PC-3 (cell line): ENCODE measurements at places on chromosomes 4 and X. TPM values are rescaled to one million over a fixed set of nuclear protein-coding genes. Genes with fewer than 3 reads are reported as not detected.

DNA sequence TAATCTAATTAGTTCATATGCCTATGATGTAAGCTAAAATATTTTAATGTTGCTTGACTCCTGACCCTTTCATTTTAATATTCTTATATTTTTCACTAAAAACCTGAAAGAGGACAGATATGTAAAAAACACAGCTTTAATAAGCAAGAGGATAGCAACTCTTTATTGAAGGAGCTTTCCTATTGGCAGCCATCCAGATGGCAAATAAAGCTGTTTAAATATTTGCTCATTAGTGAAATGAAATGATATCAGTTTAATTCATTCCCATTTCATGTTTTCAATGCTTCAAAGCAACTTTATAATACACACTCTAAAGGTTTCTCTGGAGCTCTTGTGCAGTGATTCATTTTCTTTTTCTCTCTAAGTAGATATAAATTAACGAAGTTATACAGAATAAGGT, 473.4 kb downstream of the PCDH7 start:
- DNase-seq, result peak; percentile 2

DNA sequence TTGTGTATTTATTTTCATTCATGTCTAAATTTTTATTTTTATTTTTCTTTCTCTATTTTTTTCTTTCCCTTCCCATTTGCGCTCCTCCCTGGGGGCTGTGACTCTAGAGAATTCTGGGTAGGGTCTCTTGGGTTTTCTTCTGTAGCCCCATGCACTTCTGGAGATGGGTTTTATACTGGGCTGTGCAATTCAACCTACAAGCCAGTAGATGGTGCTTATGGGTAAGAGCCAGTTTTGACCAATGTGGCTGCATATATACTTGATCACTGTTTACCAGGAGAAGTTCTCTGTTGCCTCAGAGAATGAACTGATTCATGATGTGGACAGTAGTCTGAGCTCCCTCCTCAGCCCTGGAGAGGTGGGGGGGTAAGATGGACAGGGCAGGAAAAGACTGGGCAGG, 614.6 kb downstream of the PCDH19 start:
- DNase-seq, result no peak

DNA sequence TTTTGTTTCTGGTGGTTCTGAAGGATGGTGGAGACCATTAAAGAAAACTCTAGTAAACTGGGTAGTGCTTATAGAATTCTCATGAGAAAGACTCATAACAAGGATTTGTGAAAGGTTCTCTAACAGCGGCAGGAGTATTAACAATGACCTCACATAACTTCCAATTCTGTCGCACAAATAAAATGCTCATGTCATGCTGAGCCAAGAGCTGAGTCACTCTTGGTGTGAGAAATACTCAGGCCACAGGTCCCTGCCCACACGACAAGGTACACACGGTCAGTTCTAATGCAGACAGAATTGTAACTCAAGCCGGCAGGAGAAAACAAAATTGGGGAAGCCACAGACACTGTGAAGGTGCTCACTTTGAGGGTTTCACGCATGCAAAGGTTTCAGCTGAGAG, 34.4 kb upstream of the C4orf50 start:
- peak; percentile 13 for DNase-seq

GRCh38 chr4:8404791-8405515, 35.6 kb downstream of the ACOX3 start:
- DNase-seq, result no peak

- no peak for DNase-seq
Measured at GRCh38 chr4:53562409-53562808, 28.9 kb downstream of the LNX1 start.

GRCh38 chr4:99285387-99285786, 5.4 kb downstream of the ADH1A start:
- no peak for DNase-seq

DNA sequence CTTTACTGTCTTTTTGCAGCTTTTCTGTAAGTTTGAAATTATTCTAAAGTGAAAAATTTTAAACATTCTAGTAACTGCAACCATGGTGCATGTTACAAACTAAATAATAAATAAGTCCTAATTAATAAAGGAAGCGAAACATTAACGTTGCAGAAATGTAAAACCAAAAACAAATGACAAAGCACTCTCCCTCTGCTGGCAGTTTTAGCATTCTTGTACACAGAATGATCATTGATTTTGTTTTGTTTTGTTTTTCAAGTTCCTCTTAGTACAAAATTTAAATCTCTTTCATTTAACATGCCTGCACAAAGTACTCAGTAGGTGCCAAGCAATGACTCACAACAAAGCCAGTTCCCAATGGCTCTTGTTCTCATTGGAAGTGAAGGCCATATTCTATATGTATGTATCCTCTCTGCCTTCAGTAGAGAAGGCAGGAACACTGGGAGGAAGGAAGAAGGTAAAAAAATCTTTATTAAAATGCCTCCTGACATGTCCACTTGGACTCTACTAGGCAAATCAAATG, 13.7 kb upstream of the TMSB4X start:
- DNase-seq, result no peak

GRCh38 chr4:38805530-38806145, 1.0 kb upstream of the TLR1 start:
- DNase-seq, result no peak

DNA sequence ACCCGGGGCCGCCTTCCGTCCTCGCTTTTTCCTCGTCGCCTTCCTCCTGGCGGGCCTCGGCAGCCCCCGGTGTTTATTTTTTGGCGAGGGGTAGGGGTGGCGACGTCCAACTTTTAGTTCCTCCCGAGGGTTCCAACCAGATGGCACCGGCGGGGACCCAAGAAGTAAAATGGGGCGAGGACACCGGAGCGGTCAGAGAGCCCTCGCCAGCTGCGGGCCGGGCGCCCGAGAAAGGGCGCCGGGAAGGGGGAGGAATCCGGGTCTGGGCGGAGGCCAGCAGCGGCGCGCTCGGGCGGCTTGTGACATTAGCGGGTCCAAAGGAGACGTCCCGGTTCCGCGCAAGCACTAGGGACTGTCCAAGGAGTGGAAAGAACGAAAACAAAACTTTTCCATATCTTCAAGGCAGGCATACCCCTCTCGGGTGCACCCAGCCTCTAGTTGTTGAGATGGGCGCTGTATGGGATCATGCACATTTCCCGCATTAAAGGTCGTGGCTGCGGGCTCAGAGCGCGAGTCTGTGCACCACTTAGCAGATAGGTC, 691 bp upstream of the USP46 start:
- peak; percentile 35 for DNase-seq

DNA sequence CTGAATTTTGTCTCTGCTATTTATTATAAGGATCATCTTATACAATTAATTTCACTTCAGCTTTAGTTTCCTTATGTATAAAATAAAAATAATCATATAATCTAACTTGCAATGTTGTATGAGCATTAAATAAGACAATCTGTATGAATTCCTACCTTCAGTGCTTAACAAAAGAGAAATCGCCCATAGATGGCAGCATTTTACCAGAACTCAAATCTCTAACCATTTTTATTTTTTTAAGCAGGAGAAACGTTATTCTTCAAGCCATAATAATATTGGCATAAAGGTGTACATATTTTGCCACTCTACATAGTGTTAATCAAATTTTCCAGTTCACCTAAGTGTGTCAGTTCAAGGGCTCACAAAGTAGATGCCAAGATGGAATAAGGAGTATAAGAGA, 78.8 kb downstream of the TMEM47 start:
- peak; percentile 57 for DNase-seq

GRCh38 chrX:43835559-43835958, 46.7 kb downstream of the MAOB start:
- no peak for DNase-seq

DNA sequence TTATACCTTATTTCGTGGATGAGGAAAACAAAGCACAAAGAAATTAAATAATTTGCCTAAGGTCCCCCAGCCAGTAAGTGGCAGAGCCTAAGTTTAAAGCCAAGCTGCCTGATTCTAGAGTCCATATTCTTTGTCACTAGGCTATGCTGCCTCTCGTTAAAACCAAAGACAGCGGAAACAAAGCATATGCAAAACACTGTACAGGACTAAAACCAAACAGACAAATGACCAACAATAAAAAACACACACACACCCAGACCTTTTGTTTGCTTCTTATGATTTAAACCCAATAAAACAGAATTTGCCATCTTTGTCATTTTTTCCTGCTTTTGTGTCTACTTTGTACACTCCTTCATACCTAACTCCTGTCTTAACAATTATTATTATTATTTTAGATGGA, 10.1 kb upstream of the VSIG1 start:
- DNase-seq, result peak; percentile 26

GRCh38 chr4:102298716-102299115, 46.6 kb downstream of the SLC39A8 start:
- DNase-seq, result no peak

GRCh38 chr4:103008875-103009729, 10.4 kb downstream of the SLC9B1 start:
- peak; percentile 73 for DNase-seq

- DNase-seq, result no peak
Measured at GRCh38 chr4:108029016-108029720, 39.5 kb downstream of the HADH start.

GRCh38 chrX:66013194-66013816, 26.6 kb downstream of the VSIG4 start:
- DNase-seq, result no peak

DNA sequence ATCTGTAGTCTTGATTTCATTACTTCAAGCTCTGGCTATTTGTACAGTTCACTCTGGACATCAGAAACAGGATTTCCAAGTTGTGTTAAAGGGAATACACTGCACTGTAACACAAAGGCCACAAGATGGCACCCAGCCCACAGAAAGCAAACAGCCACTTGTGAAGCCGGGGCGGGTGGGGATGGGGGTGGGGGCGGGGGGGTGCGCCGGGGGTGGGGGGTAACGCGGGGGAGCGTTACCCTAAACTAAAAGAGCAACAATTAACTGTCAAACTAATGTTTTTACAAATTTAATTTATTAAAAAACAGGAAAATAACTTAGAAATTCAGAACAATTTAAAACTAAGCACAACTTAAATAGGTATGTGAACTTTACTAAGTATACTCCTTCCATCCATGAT, 27.3 kb downstream of the PRDX4 start:
- peak; percentile 72 for DNase-seq

GRCh38 chrX:1486749-1487361, 34.1 kb upstream of the ASMTL start:
- DNase-seq, result no peak

- DNase-seq, result no peak
Measured at GRCh38 chr4:627347-628125, 2.2 kb downstream of the PDE6B start.

- DNase-seq, result no peak
Measured at GRCh38 chr4:94639298-94639697, 118.5 kb upstream of the BMPR1B start.

DNA sequence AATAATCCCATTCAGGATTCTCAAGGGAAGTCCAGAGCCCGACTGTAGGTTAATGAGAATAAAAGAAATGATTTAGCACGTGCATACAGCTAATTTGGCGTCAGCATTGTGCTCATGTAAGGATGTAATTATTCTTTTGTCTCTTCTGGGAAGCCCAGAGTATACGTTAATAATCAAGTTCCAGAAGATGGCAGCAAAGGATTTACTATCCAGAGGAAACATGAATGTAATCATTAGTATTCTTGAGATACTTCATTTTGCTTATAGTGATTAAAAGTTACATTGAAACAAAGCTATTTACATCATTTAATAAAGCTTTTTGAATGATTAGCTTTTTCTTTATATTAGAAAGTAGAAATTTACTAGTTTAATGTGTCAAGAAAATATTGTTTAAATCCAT, 27.1 kb upstream of the MAP9 start:
- peak; percentile 71 for DNase-seq

DNA sequence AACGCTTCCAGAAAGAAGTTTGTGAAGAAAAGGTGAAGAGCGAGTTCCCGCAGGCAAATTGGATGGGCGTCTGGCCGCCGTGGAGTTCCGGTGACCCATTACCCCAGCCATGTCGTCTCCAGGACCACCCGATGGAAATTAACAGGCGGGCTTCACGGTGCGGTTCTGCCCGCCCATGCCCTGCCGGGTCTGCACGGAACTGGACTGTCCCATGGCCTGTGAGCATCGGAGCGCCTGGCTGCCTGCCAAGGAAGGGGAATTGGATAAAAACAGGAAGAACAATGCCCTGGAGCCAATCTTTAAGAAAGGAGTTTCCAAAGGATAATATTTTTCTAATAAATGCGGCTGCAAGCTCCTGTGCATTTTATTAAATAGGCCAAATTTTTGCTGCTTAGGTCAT, 319.8 kb upstream of the SLC7A11 start:
- DNase-seq, result no peak

CABS1 gene
- not detected in 2 replicates for total RNA-seq

NHSL2 gene
- 0.07 and 0.58 TPM in 2 replicates for total RNA-seq

VCX3B gene
- 0.26 TPM in 1 of 2 replicates, not detected in the other for total RNA-seq

OCIAD1 gene
- 52.6 and 61.0 TPM in 2 replicates for total RNA-seq

RAI2 gene
- total RNA-seq, result 0.66 and 2.1 TPM in 2 replicates

PLAC8 gene
- total RNA-seq, result 1.6 and 3.7 TPM in 2 replicates
